ENCODE measurements at places on chromosomes 12 and 14. TPM values are rescaled to one million over a fixed set of nuclear protein-coding genes. Genes with fewer than 3 reads are reported as not detected.
A peak's percentile ranks its signal among the peaks of the same experiment; 100 is the strongest.

DNA sequence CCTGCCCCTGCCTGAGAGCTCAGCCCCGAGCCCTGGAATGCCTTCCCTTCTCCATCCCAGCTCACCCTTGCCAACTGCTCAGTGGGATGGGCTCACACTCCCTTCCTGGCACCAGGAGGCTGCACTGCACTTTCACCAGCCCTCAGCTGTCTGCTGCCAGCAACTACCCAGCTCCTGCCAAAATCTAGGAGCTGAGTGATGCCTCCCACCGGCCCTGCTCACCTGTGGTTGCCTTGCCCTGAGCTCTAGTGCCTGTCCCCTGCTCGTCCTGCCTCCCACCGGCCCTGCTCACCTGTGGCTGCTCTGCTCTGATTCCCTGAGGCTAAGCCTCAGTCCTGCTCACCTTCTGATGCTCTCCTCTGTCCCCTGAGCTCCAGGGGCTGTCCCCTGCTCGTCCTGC is 119.8 kb downstream of the TMEM121 start:
- DNase-seq = no peak

The SDR9C7 gene
- total RNA-seq = 0.41 TPM

DNA sequence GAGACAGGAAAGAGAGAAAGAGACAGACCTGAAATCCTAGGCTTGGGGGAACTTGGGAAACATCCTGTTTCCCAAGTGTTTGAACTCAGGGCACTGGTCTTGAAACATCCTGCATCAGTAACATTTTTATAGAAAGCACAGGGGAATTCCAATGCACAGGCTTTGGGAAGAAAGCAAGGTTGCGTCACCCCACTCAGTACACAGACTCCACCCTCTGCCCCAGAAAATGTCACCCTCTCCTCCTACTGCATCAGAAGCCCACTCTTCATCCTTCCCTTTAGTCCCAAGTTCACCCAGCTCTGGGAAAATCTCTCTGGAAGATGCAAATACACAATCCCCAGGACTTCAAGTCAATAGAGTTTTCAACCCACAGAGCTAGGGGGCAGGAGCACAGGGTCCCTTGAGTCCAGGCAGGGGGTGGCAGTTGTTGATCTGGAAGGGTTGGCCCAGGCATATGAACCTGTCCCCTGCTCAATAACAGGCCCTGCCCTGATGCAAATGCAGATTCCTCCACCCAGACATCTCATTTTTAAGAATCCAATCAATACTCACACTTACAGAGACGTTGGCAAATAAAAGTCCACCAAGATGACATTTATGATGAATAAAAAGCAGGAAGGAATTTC is 1.7 kb downstream of the RDH16 start:
- no peak for DNase-seq

The PLEKHG7 gene
- not detected for total RNA-seq

DNA sequence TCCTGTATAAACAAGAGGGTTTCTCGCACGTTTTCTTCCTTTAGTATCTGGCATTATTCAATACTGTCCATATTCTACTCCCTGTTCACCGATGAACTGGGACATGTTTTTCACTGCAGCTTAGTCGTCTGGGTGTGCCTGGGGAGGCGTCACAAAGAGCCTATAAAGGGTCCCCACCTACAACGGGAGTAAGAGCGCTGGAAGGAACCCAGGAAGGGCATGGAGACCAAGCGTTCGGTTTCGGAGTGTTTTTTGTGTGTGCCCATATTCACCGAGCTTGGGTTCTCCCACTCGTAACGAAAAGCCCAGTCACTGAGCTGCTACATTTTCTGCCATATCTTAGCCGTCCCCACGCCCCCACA is 592 bp upstream of the USP15 start:
- DNase-seq = peak; percentile 1

GRCh38 chr12:47534695-47535094 is 171.1 kb downstream of the RPAP3 start:
- no peak for DNase-seq

- no peak for DNase-seq
Observed at GRCh38 chr12:5573390-5573789, 141.5 kb downstream of the NTF3 start.

The LBHD2 gene
- not detected for total RNA-seq

- no peak for DNase-seq
Observed at GRCh38 chr14:88547386-88547780, 7.4 kb downstream of the PTPN21 start.

DNA sequence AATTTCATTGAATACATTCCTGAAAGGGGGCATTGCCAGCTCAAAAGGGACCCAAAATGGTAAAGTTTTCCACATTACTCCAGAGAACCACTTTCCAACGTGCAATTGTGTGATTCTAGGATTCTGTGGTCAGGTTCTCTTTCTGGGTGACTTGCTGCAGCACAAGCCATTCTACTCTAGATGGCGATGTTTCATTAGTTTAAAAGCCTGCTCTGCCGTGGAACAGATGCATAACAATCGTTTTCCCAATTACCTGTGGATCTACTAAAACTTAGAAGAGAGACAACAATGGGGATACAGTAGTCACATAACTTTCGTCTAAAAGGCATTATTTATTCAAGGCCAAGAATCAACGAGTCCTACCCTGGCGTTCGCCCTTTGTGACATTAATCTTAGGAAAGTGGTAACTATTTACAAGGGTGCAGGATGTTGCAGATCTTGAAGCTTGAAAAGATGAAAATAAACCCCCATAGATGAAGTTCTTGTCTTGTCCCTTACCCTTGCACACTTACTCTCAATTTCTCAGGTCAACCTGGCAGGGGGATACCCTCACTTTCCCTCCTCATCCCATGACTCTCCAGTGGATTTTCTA is 400.9 kb downstream of the SNAPC1 start:
- peak; percentile 4 for DNase-seq

The ITGA7 gene
- total RNA-seq = 3.7 TPM

The TGM1 gene
- 0.82 TPM for total RNA-seq

The PTGER2 gene
- total RNA-seq = under 0.01 TPM

- no peak for DNase-seq
Observed at GRCh38 chr12:54387114-54387467, 2.6 kb upstream of the ZNF385A start.

DNA sequence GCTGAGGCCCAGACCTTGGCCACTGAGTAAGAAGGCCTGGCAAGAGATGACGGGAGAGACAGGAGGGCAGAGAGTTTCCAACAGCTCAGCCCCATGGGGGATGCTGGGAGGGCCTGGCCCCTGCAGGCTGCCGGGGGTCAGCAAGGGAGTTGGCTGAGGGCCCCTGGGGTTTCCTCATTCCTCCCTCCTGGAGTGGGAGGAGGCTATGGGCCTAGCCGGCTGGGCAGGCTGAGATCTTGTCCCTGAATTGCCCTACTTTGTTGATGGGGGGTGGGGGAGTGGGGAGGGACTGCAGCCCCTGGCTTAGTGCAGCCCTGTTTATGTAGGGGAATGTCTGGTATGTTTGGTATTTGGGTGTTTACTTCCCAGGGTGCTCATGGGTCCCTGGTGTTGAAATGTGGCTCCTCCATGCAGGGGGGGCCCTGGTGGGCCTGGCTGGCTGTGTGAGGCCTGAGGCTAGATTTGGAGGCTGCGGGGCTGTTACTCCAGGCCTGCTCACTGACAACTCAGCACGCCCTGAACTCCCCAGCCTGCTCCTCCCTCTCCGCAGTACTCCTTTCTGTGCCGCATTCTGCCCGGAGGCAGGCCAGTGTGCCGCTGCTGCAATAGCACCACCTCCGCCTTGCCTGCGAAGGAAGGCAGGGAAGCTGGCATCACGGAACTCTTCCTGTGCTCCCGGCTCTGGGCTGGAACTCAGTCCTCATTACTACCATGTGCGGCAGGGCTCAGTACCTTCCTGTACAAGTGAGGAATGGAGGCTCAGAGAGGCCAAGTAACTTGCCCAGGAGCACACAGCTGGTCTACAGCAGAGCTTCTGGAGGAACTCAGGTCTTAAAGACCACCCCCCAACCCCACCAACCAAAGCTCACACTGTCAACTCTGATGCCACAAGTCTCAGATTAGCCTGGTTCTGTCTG is 25.3 kb downstream of the JDP2 start:
- no peak for DNase-seq

The TC2N gene
- total RNA-seq = 5.7 TPM

The PIP4K2C gene
- total RNA-seq = 11.0 TPM

DNA sequence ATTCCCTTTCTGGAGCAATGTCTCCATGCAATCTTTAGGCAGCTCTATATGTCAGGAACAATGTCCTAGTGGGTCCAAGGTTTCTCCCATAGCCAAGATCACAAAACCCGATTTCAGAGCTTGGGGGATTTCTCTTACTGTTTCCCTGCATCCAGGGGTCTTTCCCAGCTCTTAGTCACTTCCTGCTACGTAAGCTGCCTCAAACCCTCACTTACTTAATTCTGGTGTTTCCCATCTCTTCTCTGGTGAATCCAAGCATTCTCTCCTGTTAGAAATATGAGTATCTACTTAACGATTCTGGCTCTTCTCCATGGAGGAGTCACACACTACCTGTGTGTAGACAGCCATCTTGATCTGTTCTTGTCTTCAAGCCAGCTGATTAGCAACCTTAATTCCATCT is 80.0 kb downstream of the IFNG-AS1 start:
- DNase-seq = no peak

DNA sequence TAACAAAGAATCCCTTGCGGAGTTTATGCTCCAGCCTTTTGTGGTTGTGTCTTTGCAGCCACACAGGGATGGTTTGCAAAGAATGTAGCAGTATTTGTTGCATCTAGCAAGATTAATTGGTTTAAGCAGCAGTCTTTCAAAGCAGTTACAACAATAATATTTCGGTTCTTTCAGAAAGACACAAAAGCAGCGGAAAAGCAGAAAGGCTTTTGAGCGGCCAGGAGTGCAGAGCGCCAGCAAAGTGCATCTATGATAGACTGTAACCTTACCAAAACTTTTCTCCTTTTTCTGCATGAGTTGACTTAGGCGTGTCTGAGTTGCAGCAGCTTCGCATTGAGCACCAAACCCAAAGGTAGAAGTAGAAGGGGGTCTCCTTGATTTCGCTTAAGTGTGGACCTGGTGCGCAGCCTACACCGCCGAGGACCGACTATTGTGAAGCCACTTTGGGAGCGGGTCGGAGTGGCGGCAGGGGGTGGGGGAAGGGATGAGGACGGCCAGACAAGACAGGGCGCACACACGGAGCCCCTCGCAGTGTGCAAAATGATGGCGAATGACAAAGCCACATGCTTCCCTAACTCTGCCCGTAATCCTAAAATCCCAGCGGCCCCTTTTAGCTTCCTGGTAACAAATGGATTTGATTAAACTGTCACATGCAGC is 1.2 kb downstream of the LMO3 start:
- DNase-seq = no peak

The CLEC1A gene
- total RNA-seq = 0.41 TPM

The GLI1 gene
- under 0.01 TPM for total RNA-seq

DNA sequence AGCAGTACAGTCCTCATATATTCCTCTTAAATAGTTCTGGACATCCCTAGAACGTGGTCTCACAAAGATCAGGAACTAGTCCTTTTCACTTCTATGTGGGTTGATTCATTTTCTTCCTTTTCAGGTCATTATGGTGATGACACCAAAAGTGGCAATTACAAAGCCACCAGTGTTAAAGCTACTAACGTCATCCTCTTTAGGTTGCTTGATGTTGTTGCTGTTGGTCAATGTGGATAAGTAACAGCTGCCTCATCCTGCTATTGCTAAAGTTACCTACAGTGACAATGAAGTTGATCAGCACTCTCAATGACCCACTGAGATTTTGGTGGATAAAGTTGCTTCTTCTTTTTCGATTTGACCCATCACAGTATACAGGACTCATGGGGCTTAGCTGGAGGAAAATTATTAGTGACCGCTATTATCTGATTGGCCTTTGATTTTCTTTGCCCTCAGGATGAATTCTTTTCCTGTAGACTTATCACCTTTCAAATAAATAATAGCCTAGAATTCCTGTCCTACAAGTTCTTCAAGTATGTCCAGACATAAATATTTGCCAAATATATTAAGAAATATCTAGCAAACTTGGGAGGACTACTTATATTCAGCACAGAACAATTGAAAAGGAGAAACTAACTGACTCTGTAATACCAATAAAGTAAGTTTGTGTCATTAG is 54.0 kb upstream of the ATP2B1 start:
- no peak for DNase-seq

The ZCRB1 gene
- 24.9 TPM for total RNA-seq

GRCh38 chr12:58361056-58361455 is 419.7 kb downstream of the ATP23 start:
- no peak for DNase-seq

DNA sequence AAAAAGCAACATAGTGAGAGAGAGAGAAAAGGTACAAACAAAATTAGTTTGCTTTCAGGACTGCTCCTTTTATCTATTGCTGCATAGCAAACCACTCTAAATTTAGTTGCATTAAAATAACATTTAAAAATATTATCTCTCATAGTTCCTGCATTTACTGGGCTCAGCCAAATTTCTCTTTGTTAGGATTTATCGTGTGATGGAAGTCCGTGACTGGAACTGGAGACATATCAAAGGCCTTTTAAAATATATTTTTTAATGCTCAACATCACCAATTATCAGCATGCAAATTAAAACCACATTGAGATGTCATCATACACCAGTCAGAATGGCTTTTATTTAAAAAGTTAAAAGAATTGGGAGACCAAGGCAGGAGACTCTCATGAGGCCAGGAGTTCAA is 107.6 kb upstream of the SYT1 start:
- DNase-seq = no peak

DNA sequence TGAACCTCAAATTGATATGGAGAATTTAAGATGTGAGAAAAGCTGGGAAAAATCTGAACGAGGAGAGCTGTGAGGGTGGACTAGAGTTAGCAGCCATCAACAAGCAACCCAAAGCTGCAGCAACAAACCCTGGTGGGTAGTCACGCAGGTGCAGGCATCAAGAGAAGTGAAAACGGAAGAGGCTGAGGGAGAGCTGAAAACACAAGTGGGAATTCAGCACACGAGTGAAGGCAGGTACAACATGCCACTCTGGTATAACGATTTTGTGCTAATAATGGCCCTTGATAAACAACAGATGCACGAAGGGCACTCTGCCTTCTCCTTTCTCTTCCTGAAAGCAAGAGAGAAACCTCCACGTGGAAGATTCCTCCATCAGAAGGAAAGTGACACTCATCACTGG is 11.5 kb downstream of the TCL1B start:
- DNase-seq = no peak

DNA sequence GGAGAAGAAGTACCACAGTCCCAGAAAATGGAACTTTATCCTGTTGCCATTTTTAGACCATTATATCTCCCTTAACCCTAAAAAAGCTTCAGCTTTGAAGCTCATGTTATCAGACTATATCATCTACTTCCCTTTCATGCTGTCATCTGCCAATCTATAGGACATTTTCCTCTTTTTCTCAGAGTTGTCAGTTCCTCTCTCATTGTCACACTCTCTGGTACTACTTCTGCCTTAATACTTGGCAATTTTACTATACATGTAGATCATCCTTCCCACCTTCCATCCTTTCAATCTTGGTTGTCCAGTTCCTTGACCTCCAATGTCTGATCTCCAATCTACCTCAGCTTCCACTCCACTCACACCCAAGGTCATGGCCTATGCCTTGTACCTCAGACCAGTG is 57.4 kb downstream of the SLC15A5 start:
- DNase-seq = no peak

The SIX1 gene
- total RNA-seq = 0.41 TPM

DNA sequence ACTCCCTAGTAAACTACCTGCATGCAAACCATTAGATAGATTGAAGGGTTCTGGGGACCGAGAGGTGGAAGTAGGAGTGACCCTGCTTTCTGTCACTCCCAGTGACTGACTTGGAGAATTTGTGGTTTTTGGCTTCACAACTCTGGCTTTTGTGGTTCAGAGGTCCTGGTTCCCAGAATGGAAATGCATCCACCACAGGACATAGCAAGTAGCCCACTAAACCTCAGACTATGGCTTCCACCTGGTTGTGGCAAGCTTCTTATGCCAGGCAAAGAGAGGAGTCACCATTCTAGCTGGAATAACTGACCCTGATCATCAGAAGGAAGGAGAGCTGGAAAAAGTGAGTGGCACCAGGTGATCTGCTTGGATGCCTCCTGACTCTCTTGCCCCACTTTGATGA is 162.4 kb upstream of the TMEM260 start:
- DNase-seq = no peak
